ENCODE measurements at places on chromosomes 4 and X.

DNA sequence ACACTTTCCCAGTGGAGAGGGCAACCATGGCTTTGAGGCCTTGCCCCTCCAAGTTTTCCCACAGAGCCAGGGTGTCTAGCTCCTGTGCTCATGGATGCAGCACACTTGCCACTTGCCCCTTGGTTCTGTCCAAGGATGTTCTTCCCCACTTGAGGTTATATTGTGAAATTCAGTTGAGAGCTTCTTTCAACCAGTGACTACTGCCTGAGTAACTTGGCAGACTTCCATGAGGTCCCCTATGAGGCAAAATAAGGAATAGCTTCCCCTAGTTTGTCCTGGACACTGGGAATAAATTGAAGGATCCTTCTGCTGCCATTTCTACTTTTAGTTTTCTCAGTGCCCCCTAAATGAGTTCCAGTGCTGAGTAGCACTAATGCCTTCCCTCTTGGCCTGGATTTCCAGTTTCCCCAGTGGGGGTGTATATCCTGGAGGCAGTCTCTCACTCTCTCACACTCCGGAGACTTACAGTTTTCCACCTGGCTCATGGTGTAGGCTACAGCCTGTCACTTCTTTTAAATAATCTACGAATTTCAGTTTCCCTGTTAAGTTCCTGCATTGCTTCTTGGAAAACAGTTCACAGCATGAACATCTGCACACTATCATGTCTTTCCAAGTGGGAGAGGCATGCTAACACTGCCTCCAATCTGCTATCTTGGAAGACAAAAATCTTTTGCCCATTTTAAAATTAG, 36.4 kb upstream of the ADH4 start:
- DNase-seq, result no peak

GRCh38 chrX:141652286-141652685, 46.3 kb downstream of the SPANXD start:
- no peak for DNase-seq

DNA sequence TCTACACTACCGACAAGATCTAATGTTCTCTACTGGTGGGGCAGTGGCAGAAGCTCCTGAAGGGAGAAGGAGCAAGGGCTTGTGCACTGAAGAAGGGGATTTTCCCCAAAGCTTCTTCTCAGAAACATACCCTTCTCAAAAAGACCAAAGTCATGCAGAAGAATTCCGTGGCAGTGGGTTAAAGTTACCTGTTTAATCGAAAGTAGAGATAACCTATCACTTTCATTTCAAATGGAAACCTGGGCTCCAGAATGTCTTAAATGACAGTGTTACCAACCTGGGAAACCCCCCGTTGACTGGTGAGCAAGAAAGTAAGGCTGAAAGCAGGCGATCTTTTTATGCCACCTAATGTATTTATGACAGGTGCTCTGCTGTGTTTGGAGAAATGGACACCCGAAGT, 92.5 kb upstream of the TEX13D start:
- no peak for DNase-seq

DNA sequence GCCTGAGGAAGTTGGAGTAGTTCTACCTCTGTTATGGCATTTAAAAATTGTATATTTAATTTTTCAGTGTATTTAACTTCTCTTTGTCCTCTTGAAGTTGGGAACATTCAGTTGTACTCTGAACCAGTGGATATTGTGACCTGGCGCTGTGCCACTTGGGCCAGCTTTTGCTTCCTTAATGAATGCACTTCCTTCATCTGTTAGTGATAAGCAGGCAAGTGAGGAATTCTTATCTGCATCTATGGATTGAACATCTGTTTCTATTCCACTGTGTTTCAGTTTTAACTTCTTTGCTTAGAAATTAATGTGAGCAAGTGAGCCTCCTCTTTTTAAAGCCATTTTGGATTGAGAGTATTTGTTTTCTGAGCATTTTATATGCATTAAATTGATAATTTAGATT, 128.3 kb downstream of the UCHL1 start:
- no peak for DNase-seq

DNA sequence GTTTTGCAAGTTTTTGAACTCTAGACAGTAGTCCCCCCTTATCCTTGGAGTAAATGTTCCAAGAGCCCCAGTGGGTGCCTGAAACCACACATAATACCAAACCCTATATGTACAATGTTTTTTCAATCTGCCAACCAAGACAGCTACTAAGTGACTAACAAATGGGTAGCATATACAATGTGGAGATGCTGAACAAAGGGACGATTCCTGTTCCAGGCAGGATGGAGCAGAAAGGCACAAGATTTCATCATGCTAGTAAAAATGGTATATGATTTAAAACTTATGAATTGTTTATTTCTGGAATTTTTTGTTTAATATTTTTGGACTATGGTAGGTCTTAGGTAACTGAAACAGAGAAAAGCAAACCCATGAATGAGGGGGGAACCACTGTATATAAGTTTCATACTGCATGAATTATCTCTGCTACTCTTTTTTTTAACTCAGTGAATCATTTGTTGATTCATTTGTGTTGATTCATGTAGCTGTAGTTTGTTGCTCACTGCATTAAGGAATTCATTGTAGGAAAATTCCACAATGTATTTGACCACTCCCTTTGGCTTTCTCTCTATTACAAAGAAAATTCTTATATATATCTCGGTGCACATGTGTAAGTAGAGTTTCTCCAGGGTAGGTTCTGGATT, 21.9 kb upstream of the ANXA3 start:
- no peak for DNase-seq

- DNase-seq, result no peak
Measured at GRCh38 chr4:156378033-156378665, 424.5 kb upstream of the CTSO start.

GRCh38 chr4:8289151-8289750, 19.7 kb downstream of the HTRA3 start:
- DNase-seq, result no peak

DNA sequence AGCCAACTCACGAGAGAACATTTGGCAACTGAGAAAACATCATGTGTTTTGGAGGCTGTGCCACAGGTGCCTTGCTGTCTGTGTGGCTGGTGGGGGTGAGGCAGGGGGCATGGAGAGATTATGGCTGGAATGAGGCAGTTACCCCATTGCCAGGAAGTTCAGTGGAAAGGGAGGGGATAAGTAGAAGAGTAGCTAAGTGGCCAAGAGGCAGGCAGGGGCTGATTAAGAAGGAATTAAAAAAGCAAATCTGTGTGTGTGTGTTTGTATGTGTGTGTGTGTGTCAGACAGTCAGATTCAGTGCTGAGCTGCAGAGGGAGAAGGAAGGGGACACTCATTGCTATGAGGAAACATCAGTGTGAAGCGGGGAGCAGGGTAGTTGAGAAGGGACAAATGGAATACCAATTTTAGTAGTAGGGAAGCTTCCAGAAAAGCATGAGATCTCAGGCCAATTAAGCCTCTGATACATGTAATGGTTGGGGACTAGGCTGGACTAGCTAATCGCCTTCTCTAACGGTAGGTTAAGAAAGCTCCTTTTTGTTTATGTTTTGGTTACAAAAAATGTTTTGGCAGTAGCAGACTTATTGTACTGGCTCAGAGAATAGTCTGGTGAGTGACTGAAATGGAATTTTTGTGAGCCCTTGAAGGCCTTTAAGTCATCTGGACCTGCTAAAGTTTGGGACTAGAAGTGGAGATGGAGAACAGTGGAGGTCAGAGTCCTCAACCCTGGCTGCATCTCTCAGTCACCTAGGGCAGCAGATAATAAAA, 18.5 kb downstream of the TMEM164 start:
- DNase-seq, result no peak

DNA sequence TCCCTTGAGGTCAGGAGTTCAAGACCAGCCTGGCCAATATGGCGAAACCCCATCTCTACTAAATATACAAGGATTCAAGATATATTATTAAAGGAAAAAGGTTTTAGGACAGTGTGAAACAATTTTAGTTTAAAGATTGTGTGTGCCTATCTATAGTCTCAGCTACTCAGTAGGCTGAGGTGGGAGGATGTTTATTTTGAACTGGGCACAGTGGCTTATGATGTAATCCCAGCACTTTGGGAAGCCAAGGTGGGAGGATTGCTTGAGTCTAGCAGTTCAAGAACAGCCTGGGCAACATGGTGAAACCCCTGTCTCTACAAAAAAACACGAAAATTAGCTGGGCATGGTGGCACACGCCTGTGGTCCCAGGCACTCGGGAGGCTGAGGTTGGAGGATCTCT, 31.4 kb upstream of the REST start:
- no peak for DNase-seq

DNA sequence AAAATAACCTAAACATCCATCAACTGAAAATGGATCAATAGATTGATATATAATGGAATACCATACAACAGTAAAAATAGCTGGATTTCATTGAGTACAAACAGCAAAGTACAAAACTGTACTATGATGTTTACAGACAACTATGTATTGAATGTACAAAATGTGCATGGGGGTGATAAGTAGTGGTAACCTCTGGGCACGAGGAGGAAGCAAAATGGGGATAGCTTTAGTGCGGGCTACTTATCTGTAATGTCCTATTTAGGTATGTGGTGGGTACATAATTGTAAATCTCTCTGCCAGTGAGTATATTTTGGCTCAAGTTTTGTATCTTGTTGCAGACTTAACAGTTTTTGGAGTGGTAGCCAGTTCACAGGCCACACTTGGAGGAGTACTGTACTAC, 123.6 kb downstream of the STAG2 start:
- no peak for DNase-seq

DNA sequence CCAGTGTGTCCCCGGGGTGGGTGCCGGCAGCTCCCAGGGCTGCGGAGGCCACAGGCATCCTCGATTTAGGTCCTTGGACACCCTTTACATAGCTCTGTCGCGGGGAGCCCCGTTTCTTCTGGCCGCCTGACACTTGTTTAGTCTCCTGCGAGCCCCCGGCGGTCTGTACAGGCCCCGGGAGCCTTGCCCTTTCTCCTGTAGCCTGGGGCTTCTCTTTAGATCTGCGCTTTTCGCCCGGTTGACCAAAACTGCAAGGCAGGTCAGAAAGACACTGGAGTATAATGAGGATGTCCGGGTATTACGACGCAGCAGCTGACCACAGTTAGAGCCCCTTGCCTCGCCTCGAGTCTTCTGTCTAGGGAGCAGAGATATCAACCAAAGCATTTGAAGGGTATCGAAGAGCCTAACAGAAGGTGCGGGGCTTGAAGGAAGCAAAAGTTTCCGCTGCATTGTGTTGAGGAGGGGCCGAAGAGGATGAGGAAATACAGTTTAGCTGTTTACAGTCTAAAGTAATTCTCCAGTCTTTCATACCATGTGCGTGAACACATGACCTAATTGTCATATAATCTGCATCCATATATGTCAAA, 479 bp downstream of the BRCC3 start:
- DNase-seq, result no peak

DNA sequence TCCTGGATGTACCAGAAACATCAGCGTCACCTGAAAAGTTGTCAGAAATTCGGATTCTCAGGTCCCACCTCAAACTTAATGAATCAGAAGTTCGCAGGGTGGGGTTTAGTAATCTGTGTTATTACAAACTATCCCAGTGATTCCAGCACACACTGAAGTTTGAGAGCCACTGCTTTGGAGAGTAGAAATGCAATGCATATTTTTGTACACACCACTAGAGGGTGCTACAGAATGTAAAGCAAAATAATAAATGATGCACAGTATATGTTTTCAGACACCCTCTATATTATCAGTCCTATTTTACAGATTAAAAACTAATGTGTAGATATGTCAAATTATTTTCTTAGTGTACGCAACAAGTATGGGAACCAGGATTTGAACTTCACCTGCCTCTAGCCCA, 2.4 kb upstream of the MORF4L2 start:
- no peak for DNase-seq

- no peak for DNase-seq
Measured at GRCh38 chr4:33482773-33483172, 2761.5 kb downstream of the ARAP2 start.

- no peak for DNase-seq
Measured at GRCh38 chrX:39477762-39478120, 620.0 kb downstream of the BCOR start.

Data from thoracic aorta (tissue), 2 donors.